ENCODE measurements at places on chromosomes 4 and X. TPM values are rescaled to one million over a fixed set of nuclear protein-coding genes. Genes with fewer than 3 reads are reported as not detected.
A peak's percentile ranks its signal among the peaks of the same experiment; 100 is the strongest.

AKAP14 gene
- not detected for total RNA-seq

HMX1 gene
- total RNA-seq: not detected

GRCh38 chrX:40821780-40822179 lies 86.4 kb upstream of the MED14 start:
- ATAC-seq: no peak

SMIM20 gene
- total RNA-seq: 33.7 TPM

DNA sequence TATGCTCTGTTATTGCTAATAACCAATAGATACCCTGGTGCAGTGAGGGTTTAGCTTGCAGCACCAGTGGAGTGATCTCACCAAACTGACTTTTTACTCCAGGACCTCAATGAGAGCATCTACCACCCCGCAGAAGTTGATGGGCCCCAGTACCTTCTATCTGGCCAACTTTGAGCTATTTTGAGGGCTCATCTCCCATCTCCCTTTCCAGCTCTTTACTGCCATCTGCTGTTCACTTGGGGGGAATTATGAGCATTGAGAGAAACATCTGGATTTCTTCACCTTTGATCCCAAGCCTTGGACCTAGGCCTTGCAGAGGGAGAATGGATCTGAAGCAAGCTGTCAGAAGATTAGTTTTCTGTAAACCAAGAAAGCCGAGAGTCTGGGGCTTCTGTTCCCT lies 143.6 kb downstream of the TMEM164 start:
- peak; percentile 46 for ATAC-seq

DNA sequence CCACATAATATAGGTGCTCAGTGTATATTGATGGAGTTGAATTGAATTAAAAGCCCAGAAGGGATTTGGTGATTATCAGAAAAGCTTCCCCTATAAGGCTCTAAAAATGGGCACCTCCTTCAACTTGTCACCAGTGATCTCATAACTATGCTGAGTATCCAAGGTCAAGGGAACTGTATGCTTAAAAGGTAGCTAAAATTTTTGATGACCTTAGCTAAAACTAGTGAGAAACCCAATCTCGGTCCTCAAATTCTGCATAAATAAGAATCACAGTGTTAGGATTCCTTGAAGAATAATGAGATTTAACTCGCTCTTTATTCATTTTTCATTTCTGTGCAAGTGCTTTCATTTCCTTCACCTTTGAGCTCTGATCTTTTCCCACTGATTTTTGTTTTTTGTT lies 87.7 kb upstream of the AP1S2 start:
- ATAC-seq: no peak

- ATAC-seq: peak; percentile 51
Observed at GRCh38 chrX:11188664-11189063, 77.5 kb downstream of the HCCS start.

GLUD2 gene
- total RNA-seq: 0.16 TPM

TKTL1 gene
- total RNA-seq: 0.54 TPM

DNA sequence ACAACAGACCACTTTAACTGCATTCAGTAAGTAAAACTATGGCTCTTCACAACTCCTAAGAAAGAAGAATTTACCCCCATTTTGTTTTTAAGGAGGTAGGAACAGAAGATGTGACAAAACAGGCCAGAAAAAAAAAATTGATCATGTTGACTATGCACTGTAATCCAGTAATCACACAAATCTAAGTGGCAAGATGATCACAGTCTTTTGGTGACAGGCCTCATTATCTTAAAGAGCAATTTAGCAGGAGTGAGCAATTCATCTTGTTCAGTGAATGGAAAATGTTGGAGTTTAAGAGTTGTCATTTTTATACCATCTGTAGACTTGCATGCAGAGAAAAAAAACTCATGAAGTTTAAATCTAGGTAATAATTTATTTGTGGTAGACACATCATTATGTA lies 115.1 kb downstream of the SLC39A8 start:
- no peak for ATAC-seq

AWAT2 gene
- total RNA-seq: not detected

- ATAC-seq: no peak
Observed at GRCh38 chr4:79689740-79690139, 281.7 kb upstream of the GK2 start.

UGT2A1 gene
- total RNA-seq: not detected

DNA sequence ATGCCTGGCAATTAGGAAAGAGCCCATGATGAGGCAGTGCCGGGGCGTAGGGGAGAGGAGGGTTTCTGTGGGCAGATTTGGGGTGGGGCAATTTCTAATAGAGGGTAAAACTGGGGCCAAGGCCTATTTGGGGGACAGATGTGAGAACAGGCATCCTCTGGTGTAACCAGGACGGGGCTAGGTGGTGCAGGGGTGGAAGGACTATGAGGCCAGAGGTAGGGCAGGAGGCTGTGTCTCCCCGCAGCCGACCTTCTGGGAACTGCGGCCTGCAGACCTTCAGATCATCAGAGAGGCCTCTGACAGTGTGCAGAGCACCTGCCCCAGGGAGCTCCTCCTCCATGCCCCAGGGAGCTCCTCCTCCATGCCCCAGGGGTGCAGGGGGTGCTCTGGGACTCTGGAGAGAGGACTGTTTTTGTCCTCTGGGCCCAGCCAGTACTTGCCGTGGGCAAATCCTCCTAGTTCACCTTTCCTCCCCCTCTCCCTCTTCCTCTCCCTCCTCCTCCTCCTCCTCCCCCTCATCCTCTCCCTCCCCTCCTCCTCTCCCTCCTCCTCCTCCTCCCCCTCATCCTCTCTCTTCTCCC lies 101.9 kb downstream of the SORCS2 start:
- no peak for ATAC-seq

LARP1B gene
- 17.5 TPM for total RNA-seq

FOXP3 gene
- total RNA-seq: 109 TPM

KLF8 gene
- total RNA-seq: 7.3 TPM

MAGEC2 gene
- not detected for total RNA-seq

DNA sequence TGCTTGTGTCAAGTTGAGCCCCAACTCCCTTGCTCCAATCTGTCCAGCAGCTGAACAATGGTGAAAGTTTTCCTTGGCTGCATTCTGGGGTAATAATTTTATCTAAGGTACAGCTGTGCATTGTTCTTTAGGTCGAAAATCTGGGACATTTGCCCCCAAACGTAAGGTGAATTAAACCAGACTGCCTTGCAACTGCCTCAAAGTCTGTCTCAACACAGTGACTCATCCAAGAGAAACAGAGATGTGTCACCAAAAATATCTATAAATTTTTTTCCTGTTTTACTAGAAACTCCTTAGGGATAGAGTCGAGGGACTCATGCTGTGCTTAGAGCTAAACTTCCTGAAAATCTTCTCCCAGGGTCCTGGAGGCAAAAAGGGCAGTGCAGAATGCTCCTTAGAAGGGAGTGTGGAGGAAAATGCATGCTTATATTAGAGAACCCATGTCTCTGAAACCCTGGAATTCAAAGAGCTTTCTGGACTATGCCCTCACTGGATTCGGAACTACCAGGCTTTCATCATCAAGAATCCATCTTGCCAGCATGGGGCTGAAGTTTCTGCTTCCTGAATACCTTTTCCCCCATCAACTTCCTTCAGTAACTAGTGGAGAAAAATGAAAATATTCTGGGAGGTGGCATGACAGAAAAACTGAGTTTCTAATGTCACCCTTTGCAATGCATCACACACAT lies 115.7 kb downstream of the PALLD start:
- no peak for ATAC-seq

- no peak for ATAC-seq
Observed at GRCh38 chr4:26441771-26442170, 48.5 kb downstream of the CCKAR start.

GLRA2 gene
- not detected for total RNA-seq

FRAS1 gene
- not detected for total RNA-seq

CHRDL1 gene
- total RNA-seq: not detected

DNA sequence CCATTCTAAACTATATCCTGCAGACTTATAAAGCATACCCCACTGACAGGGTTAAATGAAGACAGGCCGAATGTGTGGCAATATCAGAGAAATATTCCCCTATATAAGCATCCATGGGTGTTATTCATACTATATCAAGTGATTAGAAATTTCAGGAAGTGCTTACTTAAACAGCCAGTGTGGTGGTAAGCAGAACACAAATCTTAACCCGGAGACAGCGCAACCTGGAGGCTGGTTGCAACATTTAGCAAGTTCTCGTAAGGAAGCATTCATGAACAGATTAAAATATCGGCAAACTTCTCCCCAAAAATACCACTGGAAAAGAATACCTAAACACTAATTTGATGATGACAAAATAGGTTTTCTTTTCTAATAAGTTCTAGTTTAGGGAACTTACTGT lies 261.2 kb downstream of the CBLL2 start:
- no peak for ATAC-seq

TAF9B gene
- total RNA-seq: 20.6 TPM

CLIC2 gene
- not detected for total RNA-seq

DNA sequence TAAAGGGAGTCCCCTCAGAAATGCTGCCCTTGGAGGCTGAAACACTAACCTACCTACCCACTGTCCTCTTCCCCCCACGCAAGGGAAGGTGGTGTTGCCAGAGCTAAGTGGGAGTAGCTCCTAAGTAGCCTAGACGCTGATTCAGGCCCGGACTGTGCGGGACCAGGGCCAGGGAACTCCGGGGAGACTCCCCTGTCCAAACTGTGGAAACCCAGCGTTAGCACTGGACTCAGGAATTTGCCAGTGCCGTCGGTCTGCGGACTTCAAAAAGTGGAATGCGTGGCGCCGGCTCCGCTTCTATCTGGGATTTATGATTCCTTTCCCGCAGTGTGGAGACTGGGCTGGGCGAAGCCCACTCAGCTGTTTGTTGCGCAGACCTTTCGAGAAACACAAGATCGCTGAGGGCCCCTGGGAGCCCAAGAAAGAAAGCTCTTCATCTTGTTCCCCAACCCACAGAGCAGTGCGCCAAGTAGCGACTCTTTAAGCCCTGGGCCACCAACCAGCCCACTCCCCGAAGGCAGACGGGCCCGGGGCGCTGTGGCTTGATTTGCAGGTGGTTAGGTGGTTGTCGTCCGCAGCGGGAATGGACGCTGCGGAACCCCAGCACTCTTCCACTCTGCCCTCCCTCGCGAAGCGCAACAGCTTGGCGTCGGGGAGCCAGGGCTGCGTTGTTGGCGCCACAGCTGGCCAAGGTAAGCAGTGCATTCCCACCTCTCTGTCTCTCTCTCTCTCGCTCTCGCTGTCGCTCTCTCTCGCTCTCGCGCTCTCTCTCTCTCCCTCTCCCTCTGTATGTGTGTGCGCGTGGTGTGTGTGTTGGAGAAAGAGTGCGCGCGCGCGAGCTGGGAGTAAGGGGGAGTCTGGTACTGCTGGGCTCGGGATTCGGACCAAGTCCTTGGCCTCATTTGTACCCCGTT lies 2.0 kb downstream of the TMEM255A start:
- ATAC-seq: peak; percentile 97

DNA sequence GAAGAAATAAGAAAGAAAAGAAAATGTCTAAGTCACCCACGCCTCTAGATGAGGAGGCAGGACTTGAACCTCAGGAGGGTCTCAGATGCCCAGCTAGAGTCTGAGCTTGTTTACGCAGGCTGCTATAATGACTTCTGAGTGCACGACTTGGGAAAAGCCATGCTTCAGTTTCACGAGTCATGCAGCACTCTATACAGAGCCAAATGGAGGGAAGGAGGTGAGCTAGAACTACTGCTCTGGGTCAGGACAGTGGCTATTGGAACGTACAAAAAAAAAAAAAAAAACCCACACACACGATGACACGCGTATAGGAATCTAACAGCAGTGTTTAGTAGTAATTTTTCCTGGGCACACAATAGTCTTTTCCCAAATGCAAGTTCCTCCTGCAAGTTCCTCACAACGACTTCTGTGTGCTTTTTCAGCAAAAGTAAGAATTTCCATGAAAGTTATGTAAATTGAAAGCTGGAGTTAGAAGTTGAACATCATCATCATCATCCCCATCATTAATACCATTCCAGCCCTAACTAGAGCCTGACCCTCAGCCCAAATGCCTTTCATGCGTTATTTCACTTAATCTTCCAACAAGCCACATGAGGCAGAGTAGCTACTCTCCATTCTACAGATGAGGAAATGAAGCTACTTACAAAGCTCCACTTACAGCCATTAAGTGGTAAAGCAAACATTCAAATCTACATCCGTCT lies 36.6 kb downstream of the IRF2 start:
- no peak for ATAC-seq

- ATAC-seq: peak; percentile 54
Observed at GRCh38 chrX:136652822-136653723, 5.1 kb downstream of the CD40LG start.

GRCh38 chr4:179817317-179817716 lies 2375.1 kb upstream of the AGA start:
- ATAC-seq: no peak

SPANXA2 gene
- total RNA-seq: not detected

MAGIX gene
- total RNA-seq: 1.5 TPM

GRCh38 chr4:8082517-8083055 lies 76.0 kb downstream of the ABLIM2 start:
- no peak for ATAC-seq

PSAPL1 gene
- not detected for total RNA-seq

DNA sequence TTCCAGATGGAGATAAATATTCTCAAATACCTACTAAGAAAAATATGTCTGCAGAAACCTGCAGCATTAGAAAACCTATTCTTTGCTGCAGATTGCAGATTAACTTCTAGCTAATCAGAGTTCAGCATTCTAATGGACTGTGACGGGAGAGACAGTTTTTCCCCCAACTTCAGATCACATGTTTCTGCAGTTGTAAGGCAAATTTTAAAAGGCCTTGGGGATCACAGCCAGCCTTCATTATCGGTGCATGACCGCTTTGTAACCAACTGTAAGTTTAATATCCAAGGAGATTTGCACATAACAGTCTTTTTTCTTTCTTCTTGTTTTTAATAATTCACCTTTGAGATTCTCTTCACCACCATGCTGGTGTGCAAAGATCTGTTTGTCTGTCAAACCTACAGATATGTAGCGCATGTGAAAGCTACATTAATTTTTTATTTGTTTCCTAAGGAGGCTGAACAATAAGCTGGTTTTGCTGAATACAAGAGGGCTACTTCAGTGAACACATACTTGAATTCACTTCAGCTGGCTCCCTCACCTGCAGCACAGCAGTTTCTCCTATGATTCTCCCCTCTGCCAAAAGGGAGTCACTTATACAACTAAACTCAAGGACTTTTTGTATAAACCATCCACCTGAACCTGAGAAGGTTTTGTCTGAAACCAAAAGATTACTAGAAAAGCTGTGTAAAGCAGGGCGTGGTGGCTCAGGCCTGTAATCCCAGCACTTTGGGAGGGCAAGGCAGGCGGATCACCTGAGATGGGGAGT lies 488.5 kb downstream of the RPA4 start:
- no peak for ATAC-seq

- ATAC-seq: no peak
Observed at GRCh38 chr4:116537828-116538227, 547.5 kb downstream of the TRAM1L1 start.

- ATAC-seq: no peak
Observed at GRCh38 chr4:146054676-146055075, 116.1 kb upstream of the ZNF827 start.

GRCh38 chrX:308821-309520 lies 9.6 kb downstream of the GTPBP6 start:
- ATAC-seq: no peak

DNA sequence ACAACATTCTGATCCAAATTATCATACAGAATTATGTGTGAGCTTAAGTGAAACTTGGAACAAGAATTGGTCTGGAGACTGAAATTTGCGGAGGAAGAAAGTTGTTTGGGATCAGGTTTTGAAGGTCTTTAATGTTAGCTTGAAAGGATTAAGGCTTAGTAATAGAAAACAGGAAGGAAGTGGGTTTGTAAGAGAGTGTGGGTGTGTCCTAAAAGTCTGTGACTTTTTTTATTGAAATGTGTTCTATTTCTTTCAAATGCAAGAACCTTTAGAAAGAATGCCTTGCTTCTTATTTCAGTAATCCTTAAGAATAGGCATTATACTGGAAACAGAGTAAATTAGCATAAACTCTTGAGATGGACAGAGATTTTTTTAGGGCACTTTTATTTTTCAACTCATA lies 198.0 kb downstream of the GALNTL6 start:
- ATAC-seq: no peak

- peak; percentile 52 for ATAC-seq
Observed at GRCh38 chrX:71128166-71128833, 9.9 kb downstream of the MED12 start.

Data from activated T-helper 17 cell treated with anti-CD3 and anti-CD28 coated beads, Interleukin-2, amount 50 U/mL, for 72 hours (primary cell).